ENCODE measurements at places on chromosomes 7 and 10. TPM values are rescaled to one million over a fixed set of nuclear protein-coding genes. Genes with fewer than 3 reads are reported as not detected.

The GSAP gene
- polyA plus RNA-seq = 3.0 TPM

The MSS51 gene
- polyA plus RNA-seq = 1.8 TPM

The ARHGEF35 gene
- 46.1 TPM for polyA plus RNA-seq

The CRYGN gene
- polyA plus RNA-seq = not detected

DNA sequence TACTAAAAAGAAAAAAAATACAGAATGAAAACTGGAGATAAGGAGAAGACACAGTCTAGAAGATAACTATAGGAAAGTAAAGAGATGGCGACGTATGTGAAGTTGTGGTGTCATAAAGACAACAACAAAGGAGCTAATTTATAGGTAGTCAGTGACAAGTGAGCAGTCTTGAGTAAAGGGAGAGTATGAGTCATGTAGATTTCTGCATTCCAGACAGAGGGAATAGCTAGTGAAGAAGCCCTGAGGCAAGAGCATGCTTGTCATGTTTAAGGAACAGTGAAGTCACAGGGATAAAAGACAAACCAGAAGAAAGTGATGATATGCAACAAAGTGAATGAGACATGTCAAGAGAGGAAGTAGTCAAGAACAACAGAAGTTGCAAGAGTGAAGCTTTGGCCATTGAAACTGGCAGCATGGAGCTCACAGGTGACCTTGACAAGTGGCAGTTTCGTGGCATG, 2.3 kb upstream of the MIOS start:
- H3K4me3 ChIP-seq = no peak overlapping the region
- no peaks in the 10 kb centered on the region for H3K36me3 ChIP-seq
- no peak overlapping the region for H3K27ac ChIP-seq
- peaks cover 3% of the 10 kb centered on the region for H3K4me1 ChIP-seq
- no peaks in the 10 kb centered on the region for H3K27me3 ChIP-seq

GRCh38 chr10:75858339-75858738, 426.9 kb downstream of the LRMDA start:
- no peaks in the 10 kb centered on the region for H3K27me3 ChIP-seq
- H3K4me3 ChIP-seq = no peak overlapping the region
- no peaks in the 10 kb centered on the region for H3K36me3 ChIP-seq
- H3K4me1 ChIP-seq = no peaks in the 10 kb centered on the region

DNA sequence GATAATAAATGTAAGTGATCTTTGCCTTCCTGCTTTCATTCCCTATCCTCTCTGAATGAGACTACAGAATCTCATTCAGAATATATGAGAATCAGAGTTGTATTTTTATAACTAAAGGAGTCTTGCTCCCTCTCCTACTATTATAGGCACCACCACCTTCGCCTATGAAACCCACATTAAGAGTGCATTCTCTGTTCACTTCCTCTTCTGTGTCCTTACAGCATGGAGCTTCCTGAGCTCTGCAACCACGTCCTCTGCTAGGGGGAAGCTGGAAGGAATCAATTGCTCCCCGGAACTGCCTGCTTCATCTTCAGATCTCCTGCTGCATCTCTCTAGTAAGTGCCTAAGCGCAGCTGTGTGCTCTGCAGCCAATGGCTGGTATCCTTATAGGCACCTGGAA, 820.7 kb downstream of the GRID1 start:
- no peaks in the 10 kb centered on the region for H3K36me3 ChIP-seq
- no peak for DNase-seq
- H3K4me3 ChIP-seq = no peak overlapping the region
- H3K27me3 ChIP-seq = no peaks in the 10 kb centered on the region
- H3K4me1 ChIP-seq = no peaks in the 10 kb centered on the region

- no peak overlapping the region for H3K4me3 ChIP-seq
- DNase-seq = no peak
- peaks cover 2% of the 10 kb centered on the region for H3K4me1 ChIP-seq
- H3K27ac ChIP-seq = peak overlapping the region; percentile 94
- H3K36me3 ChIP-seq = no peaks in the 10 kb centered on the region
Measured at GRCh38 chr10:3468919-3469638, 296.5 kb upstream of the PITRM1 start.

DNA sequence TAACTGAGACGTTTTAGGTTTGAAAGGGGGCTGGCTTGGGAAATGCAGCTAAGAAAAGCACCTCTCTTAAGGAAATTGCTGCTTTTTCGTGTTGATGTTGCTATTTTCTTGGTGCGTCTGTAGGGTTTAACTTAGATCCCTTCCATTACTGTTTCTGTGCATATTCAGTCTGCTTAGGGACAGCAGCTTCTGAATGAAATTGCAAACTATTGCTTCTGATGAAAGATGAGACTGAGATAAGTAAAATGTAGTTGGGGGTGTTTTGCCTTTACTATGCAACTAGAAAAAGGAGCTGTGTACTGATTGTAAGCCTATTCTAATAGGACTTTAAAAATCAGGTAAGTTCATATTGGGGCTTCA, 772 bp downstream of the HDAC9 start:
- H3K36me3 ChIP-seq = no peaks in the 10 kb centered on the region
- DNase-seq = no peak
- H3K27ac ChIP-seq = peak overlapping the region; percentile 53
- H3K4me3 ChIP-seq = peak overlapping the region; percentile 11

DNA sequence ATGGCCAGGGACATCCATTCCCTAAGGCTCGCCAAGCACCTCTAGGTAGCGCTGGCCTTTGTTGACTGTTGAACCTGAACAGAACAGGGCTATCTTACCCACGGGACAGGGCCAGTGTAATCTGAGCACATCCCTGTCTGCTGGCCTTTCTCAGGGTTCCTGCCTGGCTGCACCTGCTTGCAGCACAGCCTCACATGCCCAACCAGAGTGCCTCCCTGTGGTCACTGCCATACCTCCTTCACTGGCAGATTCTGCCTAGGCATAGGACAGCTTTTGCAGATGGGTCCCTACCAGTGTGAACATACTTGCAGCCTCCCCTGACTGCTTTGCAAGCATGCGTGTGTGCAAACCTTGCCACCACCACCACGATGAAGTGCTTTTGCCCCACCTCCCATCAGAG, 15.8 kb upstream of the LIPN start:
- H3K27me3 ChIP-seq = no peaks in the 10 kb centered on the region
- H3K27ac ChIP-seq = no peak overlapping the region
- H3K4me1 ChIP-seq = no peaks in the 10 kb centered on the region
- H3K36me3 ChIP-seq = no peaks in the 10 kb centered on the region
- peak; percentile 10 for DNase-seq
- H3K4me3 ChIP-seq = no peak overlapping the region

GRCh38 chr7:6546498-6547251, 4.6 kb downstream of the GRID2IP start:
- H3K27me3 ChIP-seq = no peaks in the 10 kb centered on the region
- no peak overlapping the region for H3K4me3 ChIP-seq
- no peaks in the 10 kb centered on the region for H3K4me1 ChIP-seq
- peak; percentile 31 for DNase-seq
- H3K36me3 ChIP-seq = no peaks in the 10 kb centered on the region

All from small intestine (tissue), 16 donors.